ENCODE measurements at places on chromosomes 12 and 14.

- no peaks in the 10 kb centered on the region for H3K36me3 ChIP-seq
- H3K27ac ChIP-seq: no peak overlapping the region
- DNase-seq: no peak
- H3K4me3 ChIP-seq: no peak overlapping the region
- H3K27me3 ChIP-seq: no peaks in the 10 kb centered on the region
These were observed 5.7 kb downstream of the SOCS2 start for GRCh38 chr12:93578221-93578620.

DNA sequence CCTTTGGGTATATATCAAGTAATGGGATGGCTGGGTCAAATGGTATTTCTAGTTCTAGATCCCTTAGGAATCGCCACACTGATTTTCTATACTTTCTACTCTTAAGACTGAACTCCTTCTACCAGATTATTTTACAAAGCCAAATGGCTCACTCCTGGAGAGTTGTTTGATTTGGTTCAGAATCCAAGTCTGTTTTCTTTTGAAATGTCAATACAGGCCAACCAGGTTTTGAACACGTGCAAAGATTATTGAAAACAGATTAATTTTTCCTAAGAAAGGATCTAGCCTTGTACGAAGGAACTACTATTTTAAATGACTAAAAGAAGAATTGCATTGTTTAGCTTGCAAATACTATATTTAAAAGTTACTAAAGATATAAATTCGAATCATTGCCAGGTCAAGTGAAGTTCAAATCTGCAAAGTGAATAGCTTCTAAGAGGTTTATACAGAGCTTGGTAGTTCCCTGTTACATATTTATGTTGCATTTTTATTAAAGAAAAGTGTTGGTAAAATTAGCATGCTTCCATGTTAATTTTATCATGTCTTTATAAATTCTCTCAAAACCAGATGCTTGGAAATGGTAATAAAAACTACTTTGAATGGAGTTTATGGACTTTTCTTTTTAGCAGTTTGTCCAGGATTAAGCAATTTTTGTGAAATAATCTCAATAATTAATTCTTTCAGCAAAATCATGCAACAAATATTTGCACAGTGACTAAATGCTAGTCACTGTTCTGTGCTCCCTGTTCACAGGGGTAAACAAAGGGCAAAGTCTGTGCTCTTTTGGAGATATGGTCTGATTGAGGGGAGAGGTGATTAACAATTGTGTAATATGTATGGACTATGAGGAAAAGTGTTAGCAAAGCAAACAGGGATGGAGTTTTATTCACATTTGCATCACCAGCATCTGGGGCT, 38.9 kb downstream of the GPR65 start:
- no peaks in the 10 kb centered on the region for H3K4me1 ChIP-seq
- H3K27ac ChIP-seq: no peak overlapping the region
- no peaks in the 10 kb centered on the region for H3K36me3 ChIP-seq
- no peaks in the 10 kb centered on the region for H3K27me3 ChIP-seq

- no peaks in the 10 kb centered on the region for H3K36me3 ChIP-seq
- no peak overlapping the region for H3K4me3 ChIP-seq
- no peaks in the 10 kb centered on the region for H3K4me1 ChIP-seq
- no peak overlapping the region for H3K27ac ChIP-seq
- DNase-seq: no peak
These were observed 1101.4 kb downstream of the BCL11B start for GRCh38 chr14:98170575-98170974.

DNA sequence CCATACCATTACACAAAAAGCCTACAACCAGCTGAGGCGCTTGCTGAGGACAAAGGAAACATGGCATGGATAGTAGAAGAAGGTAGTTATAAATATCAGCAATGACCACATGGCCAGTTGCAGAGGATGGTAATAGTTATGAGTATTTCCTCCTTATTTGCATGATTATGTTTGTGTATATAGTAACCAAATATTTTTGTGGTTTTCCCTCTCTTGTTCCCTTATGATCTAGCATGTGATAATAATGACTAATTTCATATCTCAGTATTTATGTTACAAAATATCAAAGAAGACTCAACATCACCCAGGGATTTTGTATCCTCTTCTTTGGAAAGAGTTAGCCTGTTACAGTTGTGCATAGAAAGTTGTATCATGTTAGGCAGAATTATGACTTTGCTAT, 13.5 kb upstream of the CATSPERB start:
- H3K27ac ChIP-seq: no peak overlapping the region
- no peaks in the 10 kb centered on the region for H3K36me3 ChIP-seq
- H3K27me3 ChIP-seq: peaks cover 3% of the 10 kb centered on the region
- no peaks in the 10 kb centered on the region for H3K4me1 ChIP-seq
- no peak for DNase-seq

DNA sequence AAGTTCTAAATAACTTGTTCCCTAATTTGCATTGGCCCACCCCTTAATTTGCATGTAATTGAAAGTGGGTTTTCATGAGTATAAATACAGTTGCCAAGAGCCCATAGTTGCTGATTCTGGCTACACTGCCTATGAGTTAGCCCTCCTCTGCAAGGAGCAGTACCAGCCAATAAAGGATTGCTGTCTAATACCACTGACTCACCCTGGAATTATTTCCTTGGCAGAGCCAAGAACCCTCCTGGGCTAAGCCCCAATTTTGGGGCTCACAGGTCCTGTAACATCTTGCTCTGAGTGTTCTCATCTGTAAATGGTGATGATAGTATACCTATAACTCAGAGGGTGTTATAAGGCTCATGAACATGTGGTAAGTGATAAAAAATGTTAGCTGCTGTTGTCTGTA, 6.8 kb downstream of the TTC8 start:
- no peaks in the 10 kb centered on the region for H3K27me3 ChIP-seq
- H3K36me3 ChIP-seq: no peaks in the 10 kb centered on the region
- H3K4me1 ChIP-seq: peaks cover 4% of the 10 kb centered on the region
- no peak overlapping the region for H3K4me3 ChIP-seq
- H3K27ac ChIP-seq: no peak overlapping the region

GRCh38 chr12:56216461-56216860, 5.3 kb downstream of the RNF41 start:
- no peak overlapping the region for H3K4me3 ChIP-seq
- H3K27me3 ChIP-seq: no peaks in the 10 kb centered on the region
- peaks cover 7% of the 10 kb centered on the region for H3K4me1 ChIP-seq
- H3K27ac ChIP-seq: no peak overlapping the region
- peaks cover 4% of the 10 kb centered on the region for H3K36me3 ChIP-seq

- no peaks in the 10 kb centered on the region for H3K4me1 ChIP-seq
- no peak overlapping the region for H3K4me3 ChIP-seq
- H3K27me3 ChIP-seq: no peaks in the 10 kb centered on the region
- H3K27ac ChIP-seq: no peak overlapping the region
- H3K36me3 ChIP-seq: no peaks in the 10 kb centered on the region
These were observed 16.8 kb upstream of the SDR39U1 start for GRCh38 chr14:24459331-24459730.

GRCh38 chr12:25769082-25769945, 189.2 kb upstream of the RASSF8 start:
- H3K4me3 ChIP-seq: no peak overlapping the region
- H3K27ac ChIP-seq: no peak overlapping the region
- no peaks in the 10 kb centered on the region for H3K4me1 ChIP-seq
- DNase-seq: no peak
- no peaks in the 10 kb centered on the region for H3K27me3 ChIP-seq

DNA sequence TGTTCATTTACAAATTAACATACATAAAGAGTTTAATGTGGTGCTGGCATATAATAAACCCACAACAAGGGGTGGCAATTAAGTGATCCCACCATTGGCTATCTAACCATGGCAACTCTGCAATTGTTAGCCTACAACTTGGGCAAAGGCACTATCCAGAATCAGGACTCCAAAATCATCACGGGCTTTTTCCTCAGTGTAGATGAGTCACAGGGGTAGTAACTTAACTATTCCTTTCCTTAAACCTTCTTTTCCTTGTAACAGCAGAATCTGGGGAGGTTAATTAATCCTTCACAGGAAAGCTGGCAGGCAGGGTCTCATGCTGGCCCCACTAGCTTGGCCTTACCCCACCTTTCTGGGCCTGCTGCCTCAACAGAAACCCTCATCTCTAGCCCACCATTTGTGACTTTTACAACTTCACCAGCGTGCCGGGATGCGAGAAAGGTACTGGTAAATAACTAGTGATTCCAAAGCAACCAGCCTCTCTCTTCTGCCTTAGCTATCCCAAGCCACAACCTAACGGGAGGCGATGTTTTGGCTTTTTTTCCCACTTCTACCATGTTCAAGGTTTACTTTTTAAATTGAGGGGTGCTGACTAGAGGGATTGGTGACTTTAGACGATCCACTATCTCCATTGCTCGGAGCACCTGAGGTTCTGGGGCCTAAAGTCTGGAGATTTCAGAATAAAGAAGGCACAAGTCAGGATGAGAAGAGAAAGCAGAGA, 744 bp downstream of the ATP5MC2 start:
- H3K4me1 ChIP-seq: peaks cover 21% of the 10 kb centered on the region
- H3K4me3 ChIP-seq: peak overlapping the region; percentile 91
- peak overlapping the region; percentile 76 for H3K27ac ChIP-seq
- H3K36me3 ChIP-seq: peaks cover 3% of the 10 kb centered on the region
- H3K27me3 ChIP-seq: peaks cover 26% of the 10 kb centered on the region
- DNase-seq: no peak

DNA sequence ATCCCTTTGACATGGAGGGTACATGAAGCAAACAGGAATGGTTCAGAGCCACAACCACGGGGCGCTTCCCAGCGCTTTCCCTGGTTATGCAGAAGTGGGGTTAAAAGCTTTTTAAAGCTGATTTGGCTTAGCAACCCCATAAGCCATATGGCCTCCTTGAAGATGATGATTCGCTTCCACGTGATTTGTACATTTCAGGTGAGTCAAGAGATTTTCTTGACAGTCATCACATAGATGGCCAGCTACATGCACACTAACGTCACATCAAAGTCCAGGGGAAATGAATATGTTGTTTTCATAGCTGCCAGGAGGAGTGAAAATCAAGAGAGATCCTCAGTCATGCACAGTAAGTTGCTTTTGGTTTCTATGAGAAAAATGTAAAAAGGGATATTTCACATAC, 309.7 kb downstream of the TMEM132D start:
- no peaks in the 10 kb centered on the region for H3K4me1 ChIP-seq
- no peak for DNase-seq
- H3K27ac ChIP-seq: no peak overlapping the region
- no peak overlapping the region for H3K4me3 ChIP-seq
- no peaks in the 10 kb centered on the region for H3K36me3 ChIP-seq
- H3K27me3 ChIP-seq: no peaks in the 10 kb centered on the region

DNA sequence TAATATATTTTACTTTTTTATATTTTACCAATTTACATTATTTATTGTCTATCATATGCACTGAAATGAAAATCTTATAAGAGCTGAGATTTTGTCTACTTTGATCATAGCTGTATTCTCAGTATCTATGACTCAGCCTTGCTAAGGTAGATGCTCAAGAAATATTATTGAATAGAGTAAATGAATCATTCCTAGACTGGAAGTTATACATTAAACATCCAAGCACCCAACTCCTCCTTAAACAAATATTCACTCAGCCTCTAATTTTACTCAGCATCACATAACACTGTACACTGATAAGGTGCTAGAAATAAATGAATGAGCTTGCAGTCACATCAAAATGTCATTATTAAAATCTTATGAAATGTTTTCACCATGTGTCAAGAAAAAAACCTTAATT, 1424.9 kb downstream of the LRFN5 start:
- H3K4me3 ChIP-seq: no peak overlapping the region
- DNase-seq: no peak
- H3K27ac ChIP-seq: no peak overlapping the region
- H3K4me1 ChIP-seq: no peaks in the 10 kb centered on the region
- no peaks in the 10 kb centered on the region for H3K36me3 ChIP-seq

GRCh38 chr12:53208435-53208834, 1.4 kb upstream of the ITGB7 start:
- peak overlapping the region; percentile 43 for H3K4me3 ChIP-seq
- H3K27ac ChIP-seq: peak overlapping the region; percentile 73
- H3K27me3 ChIP-seq: no peaks in the 10 kb centered on the region
- H3K4me1 ChIP-seq: peaks cover 76% of the 10 kb centered on the region
- no peak for DNase-seq

- H3K4me3 ChIP-seq: no peak overlapping the region
- H3K27me3 ChIP-seq: no peaks in the 10 kb centered on the region
- H3K27ac ChIP-seq: no peak overlapping the region
These were observed 132.8 kb downstream of the VRK1 start for GRCh38 chr14:96929950-96930349.

GRCh38 chr12:2429032-2429431, 365.7 kb upstream of the FKBP4 start:
- H3K36me3 ChIP-seq: no peaks in the 10 kb centered on the region
- no peak overlapping the region for H3K27ac ChIP-seq
- H3K27me3 ChIP-seq: no peaks in the 10 kb centered on the region
- DNase-seq: no peak
- no peaks in the 10 kb centered on the region for H3K4me1 ChIP-seq

DNA sequence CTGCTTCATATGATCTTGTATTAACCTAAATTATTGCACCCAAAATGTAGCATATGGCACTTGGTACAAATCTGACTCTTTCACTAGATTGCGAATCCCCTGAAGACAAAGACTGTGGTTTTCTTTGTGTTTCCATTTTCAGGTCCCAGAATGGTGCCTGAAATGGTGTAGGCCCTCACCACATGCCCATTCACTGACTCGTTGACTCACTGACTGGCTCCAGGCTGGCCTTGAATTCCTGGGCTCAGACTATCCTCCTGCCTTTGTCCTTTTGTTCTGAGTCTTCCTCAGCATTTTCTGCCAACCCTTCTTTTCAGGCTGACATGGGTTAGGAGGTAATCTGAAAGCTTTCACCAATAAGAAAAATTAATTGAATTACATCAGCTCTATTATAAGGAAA, 368.7 kb upstream of the GARIN6 start:
- H3K36me3 ChIP-seq: no peaks in the 10 kb centered on the region
- no peak overlapping the region for H3K27ac ChIP-seq
- no peaks in the 10 kb centered on the region for H3K4me1 ChIP-seq
- no peak overlapping the region for H3K4me3 ChIP-seq

DNA sequence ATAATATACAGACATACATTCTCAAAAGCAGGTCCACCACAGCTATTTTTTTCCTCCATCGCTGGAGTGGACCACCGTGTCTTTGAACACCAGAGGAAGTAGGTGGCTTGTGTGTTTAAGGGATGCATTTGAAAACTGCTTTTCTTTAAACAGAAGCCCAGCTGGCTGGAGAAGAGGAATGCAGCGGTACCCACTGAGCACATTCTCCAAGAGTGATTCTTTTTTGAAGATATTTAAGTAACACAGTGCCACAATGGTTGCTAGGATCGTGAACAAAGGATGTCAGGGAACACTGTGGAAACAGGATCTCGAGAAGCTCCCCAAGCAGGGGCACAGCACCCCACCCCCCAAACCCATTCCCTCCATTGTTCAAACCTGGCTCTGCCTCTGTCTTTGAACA, 286.6 kb upstream of the PWP1 start:
- no peak overlapping the region for H3K27ac ChIP-seq
- no peak overlapping the region for H3K4me3 ChIP-seq
- H3K4me1 ChIP-seq: no peaks in the 10 kb centered on the region
- DNase-seq: no peak

GRCh38 chr14:44589180-44589579, 82.1 kb upstream of the FSCB start:
- H3K4me3 ChIP-seq: no peak overlapping the region
- no peaks in the 10 kb centered on the region for H3K36me3 ChIP-seq
- H3K27ac ChIP-seq: no peak overlapping the region
- no peaks in the 10 kb centered on the region for H3K4me1 ChIP-seq

Measured in B cell (primary cell).